Omental fat pad (tissue), 4 donors: ENCODE measurements at places on chromosomes 6 and 20. TPM values are rescaled to one million over a fixed set of nuclear protein-coding genes. Genes with fewer than 3 reads are reported as not detected.

The TTBK1 gene
- total RNA-seq, result not detected

DNA sequence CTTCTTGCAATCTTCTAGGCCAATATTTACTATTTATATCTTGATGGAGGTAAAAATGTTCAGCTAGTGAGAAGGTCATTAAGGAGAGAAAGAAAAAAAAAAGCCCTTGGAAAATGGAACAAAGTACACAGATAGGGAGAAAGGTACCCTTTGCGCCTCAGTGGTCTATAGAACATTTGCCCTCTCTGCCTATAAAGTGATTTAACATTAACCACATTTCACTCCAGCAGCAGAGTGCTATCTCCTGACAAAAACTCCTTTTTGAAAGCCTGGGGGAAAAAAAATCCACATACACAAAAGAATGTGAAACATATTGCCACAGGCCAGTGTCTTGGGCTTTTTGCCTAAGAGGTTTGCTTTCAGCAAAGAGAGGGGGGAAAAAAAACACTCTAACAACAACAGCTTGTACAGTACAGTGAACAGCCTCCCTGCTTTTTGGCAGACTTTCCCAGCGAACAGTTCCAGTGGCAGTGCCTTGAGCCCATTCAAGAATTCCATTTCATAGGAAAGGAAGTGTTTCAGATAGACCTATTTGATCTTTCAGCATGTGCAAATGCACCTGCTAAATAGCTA, 695 bp downstream of the ARHGAP18 start:
- no peak for DNase-seq

- no peak for DNase-seq
Observed at GRCh38 chr20:23823621-23824324, 2.8 kb downstream of the CST2 start.

The HLA-G gene
- not detected for total RNA-seq

- no peak for DNase-seq
Observed at GRCh38 chr6:23905133-23905815, 220.7 kb upstream of the NRSN1 start.

DNA sequence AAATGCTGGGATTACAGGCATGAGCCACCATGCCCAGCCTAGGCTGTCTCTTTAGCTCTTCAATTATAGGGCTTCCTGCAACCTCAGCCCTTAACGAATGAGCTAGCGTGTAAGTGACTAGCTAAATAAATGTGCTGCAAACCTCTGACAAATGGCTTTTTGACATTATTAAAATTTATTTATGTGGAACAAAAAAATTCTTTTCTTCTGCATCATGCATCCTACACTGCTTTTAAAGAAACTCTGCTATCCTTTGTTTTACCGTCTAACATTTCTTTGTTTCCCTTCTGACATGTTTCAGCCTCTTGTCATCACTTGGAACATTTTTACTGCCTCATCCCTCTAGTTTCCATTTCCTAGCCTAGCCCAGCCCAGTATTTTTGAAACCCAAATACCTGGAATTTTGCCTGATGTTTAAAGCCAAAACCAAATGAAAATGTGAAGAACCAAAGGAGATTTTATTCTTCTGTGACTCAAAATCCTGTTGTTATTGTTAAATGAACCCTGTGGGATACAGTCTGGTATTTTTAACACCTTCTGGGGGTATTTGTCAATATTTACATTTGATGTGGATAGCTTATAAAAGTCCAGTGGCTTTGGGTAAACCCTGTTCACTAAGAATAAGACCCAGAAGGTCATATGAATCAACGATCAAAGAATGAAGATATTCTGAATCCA, 9.5 kb downstream of the NT5E start:
- DNase-seq, result no peak

The GSTA2 gene
- total RNA-seq, result not detected

DNA sequence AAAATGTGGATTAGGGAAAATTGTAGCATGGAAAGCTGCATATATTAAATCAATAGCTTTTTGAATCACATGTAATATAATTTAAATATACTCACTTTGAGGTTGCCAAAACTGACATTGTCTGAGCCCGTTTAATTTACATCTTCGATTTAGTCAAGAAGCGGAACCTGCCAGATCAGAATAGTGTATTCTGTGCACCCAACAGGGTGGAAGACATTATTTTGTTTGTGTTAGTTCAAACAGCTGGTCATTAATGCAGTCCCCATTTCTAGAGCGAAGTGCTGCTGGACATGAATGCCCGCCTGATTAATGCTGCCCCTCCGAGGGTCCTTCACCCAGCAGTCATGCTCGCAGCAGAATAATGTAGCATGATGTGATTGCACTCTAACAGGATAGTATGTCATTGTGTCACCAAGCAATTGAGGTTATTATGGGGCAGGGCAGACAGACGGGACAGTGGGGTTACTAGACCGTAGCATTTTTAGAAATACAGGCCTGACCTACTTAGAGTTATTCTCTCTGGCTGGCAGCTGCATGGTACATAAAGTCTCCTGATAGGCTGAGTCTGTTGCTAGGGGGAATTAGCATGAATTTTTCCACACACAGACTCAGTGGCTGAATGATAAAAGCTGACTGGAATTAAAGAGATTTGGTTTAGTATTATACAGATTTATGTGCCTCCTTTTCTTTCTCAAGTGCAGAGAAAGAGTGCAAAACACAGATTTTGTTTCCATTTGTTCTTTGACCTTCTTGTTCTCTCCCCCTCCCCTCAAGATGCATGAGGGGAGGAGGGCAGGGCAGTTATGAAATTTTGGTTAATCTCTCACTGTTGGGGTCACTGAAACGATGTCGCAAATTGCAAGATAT, 147.1 kb downstream of the PRL start:
- DNase-seq, result no peak

- no peak for DNase-seq
Observed at GRCh38 chr6:45666846-45667245, 289.1 kb upstream of the SUPT3H start.

GRCh38 chr6:17416806-17417205, 23.4 kb downstream of the CAP2 start:
- no peak for DNase-seq

The SIRPG gene
- total RNA-seq, result not detected

The OOEP gene
- total RNA-seq, result not detected

GRCh38 chr6:160462551-160463109, 114.5 kb downstream of the SLC22A3 start:
- no peak for DNase-seq

DNA sequence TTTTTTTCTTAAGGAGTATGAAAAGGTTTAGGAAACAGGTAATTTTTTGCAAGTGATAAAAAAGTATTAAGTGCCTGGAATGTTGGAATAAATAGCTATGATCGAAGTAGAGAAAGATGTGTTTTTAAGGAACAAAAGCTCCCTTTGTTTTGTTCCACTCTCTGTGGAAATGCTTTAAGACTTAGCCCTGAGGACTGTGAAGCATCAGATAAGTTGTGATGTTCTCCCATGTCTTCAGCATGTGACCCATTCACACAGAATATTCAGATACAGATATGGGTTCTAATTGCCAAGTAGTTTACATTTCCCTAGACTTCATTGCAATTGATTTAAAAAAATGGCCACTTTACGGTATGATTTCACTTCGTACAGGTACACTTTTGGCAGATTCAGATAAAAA, 80.6 kb downstream of the KCNQ5 start:
- DNase-seq, result no peak

The PAX1 gene
- not detected for total RNA-seq

GRCh38 chr6:137487869-137488149, 6.4 kb downstream of the OLIG3 start:
- DNase-seq, result no peak

The OR10C1 gene
- not detected for total RNA-seq

DNA sequence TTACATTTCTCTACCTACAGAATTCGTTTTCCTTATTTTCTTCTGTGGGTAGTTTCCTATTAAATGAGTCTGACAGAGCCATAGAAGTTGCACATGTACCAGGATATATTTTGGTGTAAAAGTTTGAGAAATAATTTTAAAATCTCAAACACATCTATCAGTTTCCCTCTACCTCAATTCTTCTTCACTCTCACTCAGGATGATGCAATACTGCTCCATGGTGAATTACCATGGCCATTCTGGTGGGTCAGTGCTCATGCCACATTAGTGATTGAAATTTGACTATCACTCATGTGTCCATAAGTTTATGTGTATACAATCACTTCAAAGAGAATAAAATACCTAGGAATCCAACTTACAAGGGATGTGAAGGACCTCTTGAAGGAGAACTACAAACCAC, 151.7 kb downstream of the ARHGAP18 start:
- DNase-seq, result no peak

The ZSCAN23 gene
- 2.0 TPM for total RNA-seq

The LHFPL5 gene
- not detected for total RNA-seq

The PRL gene
- total RNA-seq, result not detected

The ABHD16B gene
- total RNA-seq, result not detected

DNA sequence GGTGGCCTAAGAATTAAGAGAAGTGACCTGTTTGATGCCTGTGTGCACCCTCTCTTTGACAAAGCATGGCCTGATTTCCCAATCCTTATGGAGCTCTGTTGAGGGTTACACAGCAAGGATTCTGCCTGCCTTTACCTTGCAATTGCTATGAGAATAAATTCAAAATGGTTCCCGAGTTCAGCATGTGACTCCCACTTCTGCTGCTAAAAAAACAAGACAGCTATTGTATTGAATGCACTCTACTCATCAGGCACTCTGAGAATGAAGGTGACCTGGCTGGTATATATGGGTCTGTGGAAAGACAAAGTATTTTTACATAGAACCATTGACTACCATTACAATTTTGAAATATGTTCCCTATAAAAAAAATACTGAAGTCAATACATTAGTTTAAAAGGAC, 190.3 kb downstream of the ATXN1 start:
- no peak for DNase-seq

DNA sequence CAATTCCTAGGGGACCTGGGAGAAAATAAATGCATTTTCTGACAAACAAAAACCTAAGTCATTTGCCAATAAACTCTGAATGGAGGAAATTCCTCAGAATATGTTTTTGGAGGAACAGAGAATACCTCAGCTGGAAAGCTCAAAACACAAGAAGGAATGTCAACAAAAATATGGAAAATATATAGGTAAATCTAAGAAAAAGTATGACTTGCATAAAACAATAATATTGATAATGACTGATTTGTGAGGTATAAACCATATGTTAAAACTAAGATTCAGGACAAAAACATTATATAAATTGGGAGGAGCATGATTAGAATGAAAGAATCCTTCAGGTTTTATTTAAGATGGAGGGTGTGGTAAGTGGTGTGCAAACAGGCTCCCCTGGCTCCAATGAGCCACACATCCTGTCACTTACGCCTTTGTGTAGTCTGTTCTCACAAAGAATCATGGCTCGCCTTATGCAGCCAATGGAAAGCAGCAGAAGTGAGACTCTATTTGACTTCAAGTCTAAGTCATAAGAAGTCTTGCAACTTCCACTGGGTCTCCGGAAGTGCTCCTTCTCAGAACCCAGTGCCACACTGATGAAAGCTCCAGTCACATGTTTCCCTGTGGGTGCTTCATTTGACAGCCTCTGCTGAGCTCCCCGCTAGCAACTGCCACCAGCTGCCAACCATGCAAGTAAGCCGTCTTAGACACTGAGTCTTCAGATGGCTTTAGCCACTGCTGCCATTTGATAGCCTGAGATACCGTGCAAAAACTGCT, 8.1 kb downstream of the CFAP61 start:
- DNase-seq, result no peak

GRCh38 chr6:74588094-74588832, 617.6 kb downstream of the COL12A1 start:
- no peak for DNase-seq

DNA sequence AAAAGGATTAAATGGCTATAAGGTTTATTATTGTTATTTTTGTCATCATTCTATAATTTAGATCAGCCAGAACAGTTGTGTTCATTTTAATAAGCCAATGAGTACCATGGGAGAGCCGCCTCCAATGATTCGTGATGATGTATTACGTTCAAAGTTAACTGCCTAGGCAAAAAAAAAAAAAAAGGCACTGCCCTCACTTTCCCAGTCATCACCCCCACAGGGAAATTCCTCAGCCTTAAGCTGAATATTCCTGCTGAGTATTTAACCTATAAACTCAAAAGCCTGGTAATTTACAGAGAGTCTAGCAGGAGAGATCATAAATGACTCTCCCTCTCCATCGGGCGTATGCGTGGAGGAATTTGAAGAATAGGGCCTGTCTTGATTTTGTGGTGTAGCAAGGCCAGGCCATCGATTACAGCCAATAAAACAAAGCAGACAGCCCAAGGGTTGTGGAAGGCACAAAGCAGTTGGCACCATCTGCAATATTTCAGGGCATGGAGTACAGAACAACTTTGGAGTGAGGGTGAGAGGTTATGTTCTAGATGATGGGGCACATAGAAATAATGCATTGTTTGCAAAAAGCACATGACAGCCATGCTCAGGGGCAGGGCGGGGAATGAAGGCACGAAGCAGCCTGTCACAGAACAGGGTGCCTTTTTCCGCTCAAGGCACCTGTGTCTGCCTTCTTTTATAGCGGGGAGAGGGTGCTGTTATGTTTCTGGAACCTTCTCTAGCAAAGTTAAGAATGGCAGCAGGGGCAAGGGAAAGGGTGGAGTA, 138.2 kb upstream of the DTNBP1 start:
- DNase-seq, result no peak

- no peak for DNase-seq
Observed at GRCh38 chr6:166485651-166486535, 100.6 kb downstream of the RAMACL start.

The LKAAEAR1 gene
- total RNA-seq, result not detected

- DNase-seq, result no peak
Observed at GRCh38 chr6:111789598-111789997, 83.7 kb downstream of the FYN start.

- no peak for DNase-seq
Observed at GRCh38 chr6:82381278-82381677, 17.7 kb downstream of the TPBG start.

GRCh38 chr6:6635869-6636268, 47.3 kb downstream of the LY86 start:
- no peak for DNase-seq

- DNase-seq, result no peak
Observed at GRCh38 chr6:127515794-127516661, 3.1 kb downstream of the MTCL3 start.

GRCh38 chr6:37752718-37753117, 55.0 kb upstream of the MDGA1 start:
- DNase-seq, result no peak

The MTCH1 gene
- total RNA-seq, result 227 TPM

DNA sequence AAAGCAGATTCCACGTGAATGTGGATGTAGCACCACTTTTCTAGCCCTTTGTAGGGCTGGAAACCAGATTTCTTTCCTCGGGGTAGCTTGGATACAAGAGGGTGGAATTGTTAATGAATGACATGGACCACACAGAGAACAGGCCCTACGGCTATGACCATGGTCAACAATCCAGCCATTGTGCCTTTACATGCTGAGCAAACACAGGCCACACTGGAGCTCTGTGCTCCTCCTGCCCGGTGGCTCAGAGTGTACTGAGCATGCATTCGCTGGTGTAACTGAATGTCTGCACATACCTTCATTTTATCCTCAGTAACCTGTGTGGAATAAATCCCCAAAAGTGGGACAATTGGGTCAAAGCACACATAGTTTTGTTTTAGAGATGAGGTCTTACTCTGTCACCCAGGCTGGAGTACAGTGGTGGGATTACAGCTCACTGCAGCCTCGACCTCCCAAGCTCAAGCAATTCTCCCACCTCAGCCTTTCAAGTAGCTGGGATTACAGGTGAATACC, 32.8 kb downstream of the LRP11 start:
- DNase-seq, result no peak
